ENCODE measurements at places on chromosomes 13 and 19. TPM values are rescaled to one million over a fixed set of nuclear protein-coding genes. Genes with fewer than 3 reads are reported as not detected.

DNA sequence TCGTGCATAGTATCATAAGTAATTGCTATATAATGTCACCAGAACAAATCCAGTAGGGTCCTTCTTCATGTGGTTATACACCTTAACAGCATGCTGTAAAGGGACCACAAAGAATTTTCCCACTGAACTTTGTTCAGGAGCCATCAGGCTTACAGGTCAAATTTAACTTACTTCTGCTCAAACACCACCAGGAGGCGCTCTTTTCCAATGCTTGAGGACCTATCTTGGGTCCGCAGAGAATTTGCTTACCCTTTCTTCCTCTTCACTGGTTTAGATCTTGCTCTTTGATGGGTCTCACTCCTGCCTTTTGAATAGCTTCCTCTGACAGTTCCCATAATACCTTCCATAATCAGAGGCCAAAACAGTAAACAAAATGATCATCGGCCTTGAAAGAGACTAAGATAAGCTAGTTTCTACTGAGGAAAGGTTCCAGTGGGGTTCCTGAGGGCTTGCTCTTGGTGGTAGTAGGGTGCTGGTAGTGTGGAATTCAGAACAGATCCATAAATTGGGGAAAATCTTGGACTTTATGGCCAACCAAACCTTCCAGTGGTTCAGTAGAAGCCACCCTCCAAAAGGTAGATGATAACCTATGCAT lies 37.4 kb downstream of the SCGB2B2 start:
- H3K27me3 ChIP-seq: no peaks in the 10 kb centered on the region
- H3K36me3 ChIP-seq: peaks cover 11% of the 10 kb centered on the region
- no peaks in the 10 kb centered on the region for H3K4me1 ChIP-seq
- no peak overlapping the region for H3K4me3 ChIP-seq
- no peak overlapping the region for H3K27ac ChIP-seq

Gene SIGLEC5
- total RNA-seq: not detected

DNA sequence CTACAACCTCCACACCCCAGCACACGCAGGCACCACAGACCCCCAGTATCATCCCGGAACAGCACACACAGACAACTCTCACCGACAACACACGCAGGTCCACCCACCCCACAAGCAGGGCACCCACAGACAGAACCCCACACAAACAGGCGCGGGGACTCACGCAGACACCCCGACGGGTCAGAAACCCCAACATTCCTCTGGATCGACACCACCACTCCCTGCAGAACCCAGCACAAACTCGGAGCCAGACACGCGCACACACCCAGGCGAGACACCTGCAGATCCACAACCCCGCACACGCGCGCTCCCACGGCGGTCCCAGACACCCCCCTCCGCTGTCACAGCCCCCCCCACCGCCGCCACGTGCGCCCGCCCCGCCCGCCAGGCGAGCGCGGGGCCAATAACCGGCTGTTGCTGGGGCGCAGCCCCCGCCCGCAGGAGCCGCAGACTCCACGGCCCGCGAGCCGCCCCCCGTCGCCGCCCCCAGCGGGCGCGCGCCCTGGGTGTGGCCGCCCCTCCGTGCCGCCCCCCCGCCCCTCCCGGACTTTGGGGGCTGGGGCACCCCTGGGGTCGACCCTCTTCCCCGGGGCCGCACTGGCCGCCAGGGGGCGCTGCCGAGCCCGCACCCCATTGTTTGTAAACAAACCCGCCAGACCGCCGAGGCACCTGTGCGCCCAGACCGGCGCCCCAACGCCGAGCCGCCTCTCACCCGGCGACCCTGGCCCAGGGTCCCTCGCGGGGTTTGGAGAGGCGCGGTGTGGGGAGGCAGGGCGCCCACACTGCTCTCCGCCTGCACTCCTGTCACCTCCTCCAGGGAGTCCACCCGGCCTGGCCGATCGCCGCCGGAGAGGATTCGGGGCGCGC lies 712 bp downstream of the BBC3 start:
- peak; percentile 87 for DNase-seq
- H3K4me1 ChIP-seq: peaks cover 24% of the 10 kb centered on the region
- peak overlapping the region; percentile 23 for H3K27ac ChIP-seq

Gene CLEC11A
- total RNA-seq: 2.7 TPM

GRCh38 chr13:31742097-31742734 lies 2.9 kb downstream of the RXFP2 start:
- peak; percentile 72 for DNase-seq
- H3K36me3 ChIP-seq: no peaks in the 10 kb centered on the region
- peaks cover 8% of the 10 kb centered on the region for H3K27me3 ChIP-seq
- peaks cover 2% of the 10 kb centered on the region for H3K4me1 ChIP-seq

- no peak for DNase-seq
- H3K27ac ChIP-seq: no peak overlapping the region
- H3K36me3 ChIP-seq: no peaks in the 10 kb centered on the region
- H3K4me1 ChIP-seq: no peaks in the 10 kb centered on the region
- no peak overlapping the region for H3K4me3 ChIP-seq
- no peaks in the 10 kb centered on the region for H3K27me3 ChIP-seq
These were observed 20.0 kb downstream of the CNFN start for GRCh38 chr19:42370068-42370520.

DNA sequence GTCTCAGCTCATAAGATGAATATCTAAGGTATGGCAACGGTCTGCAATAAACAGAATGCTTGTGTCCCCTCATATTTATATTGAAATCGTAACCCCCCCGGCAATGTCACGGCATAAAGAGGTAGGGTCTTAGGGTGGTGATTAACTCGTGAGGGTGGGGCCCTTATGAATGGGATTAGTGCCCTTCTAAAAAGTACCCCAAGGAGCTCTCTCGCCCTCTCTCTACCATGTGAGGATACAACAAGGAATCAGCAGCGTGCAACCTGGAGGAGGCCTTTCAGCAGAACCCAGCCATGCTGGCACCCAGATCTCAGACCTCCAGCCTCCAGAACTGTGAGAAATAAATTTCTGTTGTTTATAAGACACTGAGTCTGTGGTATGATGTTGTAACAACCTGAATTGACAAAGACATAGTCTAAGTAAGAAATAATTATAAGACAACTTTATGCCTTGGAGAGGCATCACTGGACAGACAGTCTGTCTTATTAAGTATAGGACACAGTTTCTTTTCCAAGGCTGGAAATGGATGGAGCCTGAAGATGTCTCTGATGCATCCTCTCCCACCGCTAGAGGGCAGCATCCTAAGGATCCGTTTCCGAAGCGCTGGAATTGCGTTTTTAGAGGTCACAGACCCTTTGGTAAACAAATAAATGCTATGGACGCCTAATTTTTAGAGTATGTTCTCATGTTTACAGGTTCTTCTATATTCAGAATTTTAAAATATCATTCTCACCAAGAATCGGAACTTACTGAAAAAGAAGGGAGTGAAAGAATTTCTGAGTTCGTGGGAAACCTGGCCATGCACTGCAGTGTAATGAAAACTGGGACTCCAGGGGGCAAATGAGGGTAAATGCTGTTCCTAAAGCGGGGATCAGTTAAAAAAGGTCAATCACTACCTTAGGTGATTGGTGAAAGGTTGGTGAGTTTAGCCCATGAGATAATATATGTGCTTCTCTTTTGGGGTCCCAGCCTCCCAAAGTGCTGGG lies 13.3 kb upstream of the LEUTX start:
- peak; percentile 56 for DNase-seq
- H3K4me3 ChIP-seq: no peak overlapping the region
- no peaks in the 10 kb centered on the region for H3K4me1 ChIP-seq
- H3K27ac ChIP-seq: no peak overlapping the region
- no peaks in the 10 kb centered on the region for H3K36me3 ChIP-seq

DNA sequence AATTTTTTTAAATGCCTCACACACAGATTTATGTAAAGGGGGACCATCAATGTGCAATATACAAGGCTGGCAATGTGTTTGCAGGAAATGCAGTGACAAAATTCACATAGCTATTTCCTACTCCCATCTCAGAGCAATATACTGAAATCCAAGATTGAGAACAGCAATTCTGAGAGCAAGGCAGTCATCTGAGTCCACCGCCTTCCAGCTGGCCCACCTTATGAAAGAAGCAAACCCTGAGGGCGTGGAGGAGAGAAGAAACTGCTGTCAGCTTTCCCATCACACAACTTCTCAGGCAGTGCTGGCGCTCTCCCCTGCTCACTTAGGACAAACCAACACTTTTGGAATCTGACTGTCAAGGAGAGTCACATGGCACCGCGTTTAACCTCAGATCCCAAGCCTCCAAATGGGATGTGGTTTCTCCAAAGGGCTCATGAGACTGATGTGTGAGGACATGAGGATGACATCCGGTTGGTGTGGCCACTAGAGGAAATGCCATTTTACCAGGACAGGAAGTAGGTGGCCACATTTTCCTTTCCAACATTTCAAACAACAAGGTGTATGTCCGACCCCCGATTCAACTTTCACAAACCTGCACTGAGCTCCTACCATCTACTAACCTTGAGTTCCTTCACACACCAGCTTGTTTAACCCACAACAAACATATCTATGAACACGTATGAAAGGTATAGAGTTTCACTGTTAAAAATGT lies 3.7 kb upstream of the DOCK9 start:
- H3K4me1 ChIP-seq: peaks cover 85% of the 10 kb centered on the region
- peak overlapping the region; percentile 79 for H3K27ac ChIP-seq
- peak; percentile 41 for DNase-seq
- no peaks in the 10 kb centered on the region for H3K27me3 ChIP-seq

GRCh38 chr19:1690699-1691307 lies 38.4 kb upstream of the TCF3 start:
- H3K4me3 ChIP-seq: no peak overlapping the region
- no peaks in the 10 kb centered on the region for H3K36me3 ChIP-seq
- peak; percentile 84 for DNase-seq
- H3K4me1 ChIP-seq: no peaks in the 10 kb centered on the region

Gene NRTN
- total RNA-seq: 0.72 TPM

GRCh38 chr19:30539981-30540380 lies 167.8 kb downstream of the ZNF536 start:
- peaks cover 1% of the 10 kb centered on the region for H3K27me3 ChIP-seq
- no peak for DNase-seq
- H3K4me3 ChIP-seq: no peak overlapping the region
- H3K36me3 ChIP-seq: no peaks in the 10 kb centered on the region
- no peak overlapping the region for H3K27ac ChIP-seq

- H3K36me3 ChIP-seq: no peaks in the 10 kb centered on the region
- DNase-seq: peak; percentile 90
- peaks cover 20% of the 10 kb centered on the region for H3K27me3 ChIP-seq
- peak overlapping the region; percentile 25 for H3K27ac ChIP-seq
- H3K4me3 ChIP-seq: peak overlapping the region; percentile 23
These were observed 42.6 kb downstream of the KLF2 start for GRCh38 chr19:16367261-16367683.

- H3K27ac ChIP-seq: no peak overlapping the region
- H3K4me1 ChIP-seq: peaks cover 2% of the 10 kb centered on the region
These were observed 90.5 kb downstream of the STARD13 start for GRCh38 chr13:33194820-33195692.

Gene CADM4
- total RNA-seq: 0.22 TPM

DNA sequence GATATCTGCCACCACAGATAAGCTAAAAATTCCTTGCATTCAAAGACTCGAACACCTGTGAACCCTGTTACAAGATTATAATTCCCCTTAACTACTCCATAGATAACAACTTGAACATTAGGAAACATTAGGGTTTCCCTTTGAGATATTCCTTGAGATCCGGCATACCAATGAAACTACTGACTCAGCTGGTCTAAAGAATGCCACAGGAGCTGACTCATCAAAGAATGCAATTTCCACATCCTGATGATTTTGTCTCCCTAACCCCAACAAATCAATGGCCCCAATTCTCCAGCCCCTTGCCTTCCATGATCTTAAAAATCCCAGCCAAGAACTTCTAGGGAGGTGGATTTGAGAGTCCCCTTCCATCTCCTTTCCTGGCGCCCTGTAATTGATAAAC lies 35.6 kb upstream of the ZNF599 start:
- no peaks in the 10 kb centered on the region for H3K27me3 ChIP-seq
- no peak overlapping the region for H3K27ac ChIP-seq
- no peak for DNase-seq
- no peaks in the 10 kb centered on the region for H3K4me1 ChIP-seq
- no peak overlapping the region for H3K4me3 ChIP-seq
- H3K36me3 ChIP-seq: no peaks in the 10 kb centered on the region

DNA sequence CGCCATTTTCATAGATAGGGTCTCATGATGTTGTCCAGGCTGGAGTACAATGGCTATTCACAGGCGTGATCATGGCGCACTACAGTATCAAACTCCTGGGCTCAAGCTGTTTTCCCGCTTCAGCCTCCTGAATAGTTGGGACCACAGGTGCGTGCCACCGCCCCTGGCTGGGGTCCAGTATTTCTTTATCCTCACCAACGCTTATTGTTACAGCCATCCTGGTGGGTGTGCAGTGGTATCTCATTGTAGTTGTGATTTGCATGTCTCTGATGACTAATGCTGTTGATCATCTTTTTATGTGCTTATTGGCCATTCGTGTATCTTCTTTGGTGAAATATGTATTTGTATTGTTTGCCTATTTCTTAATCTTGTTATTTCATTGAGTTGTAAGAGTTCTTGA lies 49.0 kb downstream of the SIPA1L3 start:
- H3K36me3 ChIP-seq: peaks cover 2% of the 10 kb centered on the region
- no peak for DNase-seq
- H3K27me3 ChIP-seq: no peaks in the 10 kb centered on the region
- peaks cover 4% of the 10 kb centered on the region for H3K4me1 ChIP-seq
- no peak overlapping the region for H3K27ac ChIP-seq
- H3K4me3 ChIP-seq: no peak overlapping the region

GRCh38 chr13:41823476-41823875 lies 137.4 kb downstream of the VWA8 start:
- no peak overlapping the region for H3K4me3 ChIP-seq
- peaks cover 16% of the 10 kb centered on the region for H3K36me3 ChIP-seq
- no peaks in the 10 kb centered on the region for H3K27me3 ChIP-seq

Gene NLRP11
- total RNA-seq: 0.14 TPM

GRCh38 chr13:53250272-53250875 lies 221.8 kb downstream of the OLFM4 start:
- DNase-seq: peak; percentile 16
- H3K27ac ChIP-seq: no peak overlapping the region
- no peaks in the 10 kb centered on the region for H3K36me3 ChIP-seq
- H3K27me3 ChIP-seq: no peaks in the 10 kb centered on the region

DNA sequence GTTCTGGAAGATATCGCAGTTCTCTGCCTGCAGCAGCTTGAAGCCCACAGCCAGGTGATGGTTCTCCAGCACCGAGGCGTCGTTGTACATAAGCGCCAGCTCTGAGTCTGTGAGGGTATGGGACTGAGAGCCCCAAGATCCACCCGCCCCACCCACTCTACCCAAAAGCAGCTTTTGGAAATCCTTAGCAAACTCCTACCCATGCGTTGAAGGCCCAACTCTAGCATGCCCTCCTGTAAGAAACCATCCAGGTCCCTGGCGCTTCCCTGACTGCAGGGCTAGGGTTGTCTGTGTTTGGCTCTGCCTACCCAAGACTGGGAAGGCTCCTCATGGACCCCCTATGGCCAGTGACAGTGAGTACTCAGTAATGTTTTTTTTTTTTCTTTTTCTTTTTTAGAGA lies 9.4 kb downstream of the PDE4C start:
- H3K36me3 ChIP-seq: no peaks in the 10 kb centered on the region
- DNase-seq: no peak
- peaks cover 8% of the 10 kb centered on the region for H3K4me1 ChIP-seq

GRCh38 chr13:44822291-44822690 lies 167.0 kb downstream of the NUFIP1 start:
- H3K4me1 ChIP-seq: peaks cover 15% of the 10 kb centered on the region
- DNase-seq: no peak
- H3K27ac ChIP-seq: no peak overlapping the region
- H3K36me3 ChIP-seq: no peaks in the 10 kb centered on the region

Gene AXL
- 0.50 TPM for total RNA-seq

Gene MAST1
- 2.4 TPM for total RNA-seq

Gene PTGIR
- total RNA-seq: 48.8 TPM

Data from activated CD8-positive, alpha-beta T cell treated with anti-CD3 and anti-CD28 coated beads for 36 hours (primary cell).